ENCODE measurements at places on chromosomes 3 and 15.
A peak's percentile ranks its signal among the peaks of the same experiment; 100 is the strongest.

DNA sequence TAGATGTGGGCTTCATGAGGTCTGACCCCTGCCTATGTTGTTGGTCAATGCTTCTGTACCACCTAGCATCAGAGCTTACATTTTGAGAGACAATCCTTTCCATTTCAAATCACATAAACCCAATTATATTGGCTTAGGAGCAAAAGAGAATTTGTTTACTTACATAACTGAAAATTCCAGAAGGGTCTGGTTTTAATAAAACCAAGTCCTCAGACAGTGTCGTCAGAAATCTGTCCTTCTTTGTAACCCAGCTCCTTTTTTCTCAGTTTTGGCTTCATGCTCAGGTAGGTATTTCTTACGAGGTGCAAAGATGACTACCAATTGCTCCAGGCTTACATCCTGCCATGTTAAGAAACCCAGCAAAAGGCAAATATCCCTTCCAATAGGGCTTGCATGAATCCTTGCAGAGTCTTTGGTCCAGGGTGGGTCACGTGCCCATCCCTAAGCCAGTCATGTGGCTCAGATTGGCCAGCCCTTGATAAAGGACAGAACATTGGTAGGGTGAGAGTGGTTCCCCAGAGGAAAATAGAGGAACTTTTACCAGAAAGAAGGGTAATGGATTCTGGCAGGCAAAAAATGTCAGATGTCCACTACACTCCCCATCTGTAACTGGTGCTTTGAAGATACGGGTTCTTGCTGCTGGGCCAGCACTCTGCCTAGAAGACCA lies 50.2 kb upstream of the VILL start:
- no peak for DNase-seq

DNA sequence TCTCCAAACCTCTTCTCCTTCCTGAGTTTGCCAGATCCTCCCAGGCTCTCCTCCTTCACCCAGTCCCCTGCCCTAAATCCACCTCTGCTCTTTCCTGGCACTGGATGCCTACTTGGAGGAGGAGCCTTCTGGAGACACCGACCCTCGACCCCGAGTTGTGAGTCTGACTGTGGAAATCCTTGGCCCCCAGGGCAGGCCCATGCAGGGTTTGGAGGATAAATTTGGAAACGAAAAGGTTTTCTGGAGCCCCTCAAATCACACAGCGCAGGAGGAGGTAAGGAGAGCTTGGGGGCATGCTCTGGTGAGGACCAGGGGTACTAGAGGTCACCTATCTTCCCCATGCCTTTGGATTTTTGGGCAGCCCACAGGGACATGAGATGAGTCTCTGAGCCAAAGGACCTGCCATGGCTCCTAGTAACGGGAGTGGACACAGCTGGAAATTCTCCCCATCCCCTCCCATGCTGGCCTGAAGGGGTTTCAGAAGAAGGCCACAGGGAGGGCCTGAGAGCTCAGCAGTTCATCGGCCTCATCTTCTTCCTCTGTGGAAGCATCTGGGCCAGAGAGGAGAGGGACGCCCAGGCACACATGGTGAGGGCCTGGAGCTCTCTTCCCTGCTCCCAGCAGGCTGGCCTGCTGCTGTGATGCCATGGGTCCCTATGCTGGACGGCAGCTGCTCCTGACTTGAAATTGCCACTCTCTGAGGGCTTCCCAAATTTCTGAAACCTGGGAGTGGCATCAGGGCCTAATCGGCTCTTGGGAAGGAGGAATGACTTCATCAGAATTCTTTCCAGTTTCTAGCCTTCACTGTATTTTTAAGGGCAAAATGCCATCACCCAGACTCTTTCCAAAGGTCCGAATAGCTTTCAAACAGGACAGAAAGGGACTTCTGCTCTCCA lies 68.6 kb upstream of the ITGA11 start:
- no peak for DNase-seq

DNA sequence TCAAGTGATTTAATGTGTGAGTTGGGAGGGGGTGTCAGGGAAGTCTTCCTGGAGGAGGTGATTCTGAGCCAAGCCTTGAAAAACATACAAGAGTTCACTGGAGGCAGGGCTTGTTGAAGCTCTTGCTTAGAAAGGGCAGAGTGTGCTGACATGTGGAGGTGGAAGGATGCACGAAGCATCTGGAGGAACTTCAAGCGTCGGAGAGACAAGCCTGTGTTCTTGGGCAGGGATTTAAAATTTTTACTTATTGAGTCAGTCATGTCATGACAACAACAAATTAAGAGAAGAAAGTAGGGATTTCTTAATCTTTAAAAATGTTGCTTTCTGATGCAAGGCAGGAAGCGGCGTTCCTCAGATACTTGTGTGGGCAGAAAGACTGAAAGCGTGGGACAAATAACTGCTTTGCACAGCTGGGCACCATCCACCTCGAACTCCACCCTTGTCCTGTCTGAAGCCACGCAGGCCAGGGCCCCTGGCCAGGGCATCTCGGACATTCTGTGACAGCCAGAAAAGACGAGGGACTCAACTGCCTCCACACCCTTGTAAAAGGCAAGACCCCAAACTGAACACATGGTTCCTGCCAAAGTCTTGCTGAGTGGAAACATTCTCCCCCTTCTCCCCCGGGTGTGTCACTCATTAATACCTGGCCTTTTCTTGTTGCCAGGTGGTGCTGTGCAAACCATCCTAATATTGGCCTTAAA lies 6.9 kb upstream of the IL16 start:
- no peak for DNase-seq

DNA sequence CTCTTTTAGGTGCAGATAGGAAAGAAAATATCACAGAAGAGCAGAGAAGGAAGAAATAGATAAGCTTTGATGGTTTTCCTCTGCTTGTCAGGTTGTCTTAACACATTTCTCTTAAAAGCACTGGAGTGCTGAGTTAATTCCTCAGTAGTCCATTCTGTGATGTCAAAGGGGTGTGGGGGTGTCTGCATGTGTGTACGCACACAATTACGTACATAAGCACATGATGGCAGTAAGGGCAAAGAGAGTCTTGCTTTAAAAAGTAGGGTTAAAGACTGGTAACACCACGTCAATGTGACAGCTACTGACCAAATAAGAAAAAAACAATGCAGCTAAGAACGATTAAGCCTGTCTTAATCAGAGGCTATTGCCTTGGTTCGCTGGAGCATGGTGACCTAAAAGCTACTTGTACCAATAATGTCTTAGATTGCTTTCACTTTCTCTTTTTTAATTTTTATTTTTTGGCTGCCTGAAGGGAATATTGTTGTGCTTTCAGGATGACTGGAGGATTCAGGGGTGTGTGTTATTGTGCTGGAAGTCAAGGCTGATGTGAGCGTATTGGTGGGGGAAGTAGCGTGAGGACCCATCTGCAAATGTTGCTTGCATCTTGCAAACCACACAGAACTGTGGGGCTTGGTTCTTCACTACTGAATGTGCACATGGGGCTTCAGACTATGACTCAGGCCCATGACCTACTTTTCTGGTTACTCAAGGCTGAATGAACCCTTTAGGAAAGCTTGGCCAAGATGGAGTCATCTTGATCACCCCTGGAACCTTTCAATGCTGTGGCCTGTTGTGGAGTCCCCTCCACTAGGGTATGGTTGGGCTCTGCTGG lies 417.8 kb upstream of the TPM1 start:
- no peak for DNase-seq

- no peak for DNase-seq
These were observed 42.2 kb downstream of the DAPK2 start for GRCh38 chr15:64004056-64004455.

GRCh38 chr3:139388821-139389551 lies 461 bp downstream of the COPB2 start:
- DNase-seq, result no peak

DNA sequence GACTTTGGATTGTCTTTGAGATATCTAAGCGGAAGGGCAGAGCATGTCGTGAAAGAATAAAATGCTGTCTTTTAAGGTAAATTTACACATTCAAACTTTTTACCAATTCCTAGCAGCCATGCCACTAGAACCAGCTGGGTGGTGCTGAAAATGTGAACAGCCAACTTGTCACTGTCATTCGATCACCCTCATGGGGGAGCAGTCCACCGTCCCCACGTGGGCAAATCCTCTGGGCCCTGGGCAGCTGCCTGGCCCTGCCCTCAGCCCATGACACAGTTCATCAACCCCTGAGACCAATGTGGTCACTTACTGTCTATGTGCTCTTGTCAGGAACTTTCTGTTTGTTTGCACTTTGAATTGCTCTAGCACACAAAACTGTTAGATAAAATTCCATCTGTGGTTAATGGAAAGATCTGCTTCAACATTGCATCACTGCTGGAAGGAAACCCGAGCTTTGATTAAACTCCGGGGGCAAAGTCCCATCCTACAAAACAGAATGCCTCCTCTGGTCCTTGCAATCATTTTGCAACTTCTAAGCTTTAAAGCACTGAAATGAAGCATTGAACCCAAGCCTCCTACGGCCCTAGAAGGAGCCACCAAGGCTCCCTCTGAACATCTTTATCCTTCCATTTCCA lies 50.1 kb downstream of the PCSK6 start:
- DNase-seq, result no peak

GRCh38 chr3:193560870-193561269 lies 6.2 kb upstream of the ATP13A4 start:
- DNase-seq, result peak; percentile 74

GRCh38 chr3:175411405-175411804 lies 552.3 kb downstream of the NAALADL2 start:
- DNase-seq, result no peak

- no peak for DNase-seq
These were observed 26.9 kb upstream of the GOLGA8B start for GRCh38 chr15:34610354-34610753.

DNA sequence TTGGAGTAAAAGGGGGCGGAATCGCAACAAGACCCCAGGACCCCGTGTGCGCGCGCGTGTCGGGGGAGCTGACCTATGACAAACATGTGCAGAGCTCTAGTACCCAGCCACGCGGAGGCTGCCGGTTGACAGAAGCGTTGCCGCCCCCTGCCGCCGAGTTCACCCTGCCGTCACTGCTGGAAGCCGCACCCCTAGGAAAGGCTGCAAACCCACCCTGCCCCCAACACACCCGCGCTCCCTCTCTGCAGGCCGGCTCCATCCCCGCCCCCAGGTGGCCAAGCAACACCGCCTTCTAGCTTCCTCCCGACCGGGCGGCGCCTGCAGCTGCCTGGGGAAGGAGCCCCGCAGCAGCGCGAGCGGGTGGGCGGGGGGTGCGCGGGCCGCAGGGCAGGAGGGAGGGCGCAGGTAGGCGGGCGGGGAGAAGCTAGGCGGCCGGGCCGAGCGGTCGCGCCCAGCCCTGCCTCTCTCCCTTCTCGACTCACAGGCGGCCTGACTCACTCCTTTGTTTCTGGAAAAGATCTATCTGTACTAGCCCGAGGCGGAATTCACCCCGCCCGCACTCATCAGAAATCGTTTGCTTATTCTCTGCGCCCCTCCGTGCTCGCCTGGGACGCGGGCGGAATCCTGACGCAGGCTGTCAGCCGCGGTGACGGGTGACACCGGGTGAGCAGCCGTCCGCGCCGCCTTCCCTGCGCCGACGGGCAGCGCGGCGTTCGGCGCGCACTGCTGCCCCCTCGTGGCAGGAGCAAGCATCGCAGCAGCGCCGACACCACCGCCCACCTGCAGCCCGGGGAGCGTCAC lies 160.8 kb downstream of the GAP43 start:
- DNase-seq, result peak; percentile 94

DNA sequence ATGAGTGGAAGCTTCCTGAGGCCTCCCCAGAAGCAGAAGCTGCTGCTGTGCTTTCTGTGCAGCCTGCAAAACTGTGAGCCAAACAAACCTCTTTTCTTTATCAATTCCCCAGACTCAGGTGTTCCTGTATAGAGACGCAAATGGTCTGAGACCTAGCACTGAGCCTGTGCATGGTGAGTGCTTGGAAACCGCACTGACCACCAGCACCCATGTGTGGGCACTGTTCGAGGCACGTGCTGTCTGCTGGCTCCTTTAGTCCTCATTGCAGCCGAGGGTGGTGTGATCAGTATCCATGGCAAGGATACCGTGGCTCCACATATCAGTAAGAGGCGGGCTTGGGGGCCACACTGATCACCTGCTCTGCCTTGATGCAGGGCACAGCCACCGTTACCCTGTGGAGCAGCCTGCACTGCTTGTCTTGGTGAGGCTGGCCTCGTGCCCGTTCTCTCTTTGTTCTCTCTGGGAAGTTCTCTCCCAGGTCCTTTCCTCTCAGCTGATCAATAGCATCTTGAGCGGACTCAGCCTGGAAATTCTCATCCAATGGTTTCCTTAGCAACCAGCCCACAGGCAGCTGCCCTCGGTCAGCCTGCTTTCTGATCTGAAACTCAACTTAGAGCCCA lies 101.0 kb downstream of the PLXNA1 start:
- DNase-seq, result no peak

DNA sequence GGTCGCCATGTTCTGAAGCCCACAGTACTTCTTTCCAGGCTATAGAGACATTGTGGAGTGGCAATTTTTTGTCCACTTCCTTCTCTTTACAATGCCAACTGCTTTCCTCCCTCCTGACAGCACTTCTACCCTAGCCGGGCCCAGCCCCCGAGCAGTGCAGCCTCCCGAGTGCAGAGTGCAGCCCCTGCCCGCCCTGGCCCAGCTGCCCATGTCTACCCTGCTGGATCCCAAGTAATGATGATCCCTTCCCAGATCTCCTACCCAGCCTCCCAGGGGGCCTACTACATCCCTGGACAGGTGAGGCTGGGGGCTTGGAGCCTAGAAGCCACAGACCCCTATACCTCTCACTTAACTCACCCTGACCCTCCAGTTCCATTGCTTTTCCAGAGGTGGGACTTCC lies 2.8 kb downstream of the EIF4G1 start:
- DNase-seq, result no peak

- no peak for DNase-seq
These were observed 784.0 kb downstream of the ZPLD1 start for GRCh38 chr3:103218793-103219192.

DNA sequence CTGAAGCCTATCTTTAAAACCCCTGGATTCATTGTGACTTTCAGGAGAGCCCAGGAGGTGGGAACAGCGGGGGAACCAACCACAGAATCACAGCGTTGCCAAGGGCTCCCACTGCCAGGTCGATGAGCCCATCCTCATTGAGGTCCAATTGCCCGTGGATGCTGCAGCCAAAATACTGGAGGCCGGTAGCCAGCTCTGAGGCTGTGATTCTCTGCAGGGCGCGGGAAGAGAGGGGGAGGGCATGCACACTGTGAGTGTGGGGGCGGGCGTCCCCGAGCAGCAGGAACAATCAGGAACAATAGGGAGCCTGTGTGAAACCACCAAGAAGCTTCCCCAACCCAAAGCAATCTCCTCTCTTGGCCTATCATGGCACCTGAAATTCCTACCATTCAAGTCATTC lies 53.4 kb downstream of the FEM1B start:
- no peak for DNase-seq

GRCh38 chr15:99671926-99672635 lies 61.2 kb downstream of the LYSMD4 start:
- DNase-seq, result no peak

GRCh38 chr3:23071758-23072157 lies 131.4 kb upstream of the UBE2E2 start:
- DNase-seq, result no peak

Measured in NCI-H1092 (cell line).